SK-N-SH (cell line): ENCODE measurements at places on chromosomes 4 and X.

- no peak for DNase-seq
Observed at GRCh38 chr4:79650217-79650616, 242.2 kb upstream of the GK2 start.

- no peak for DNase-seq
Observed at GRCh38 chr4:139668036-139668435, 2.4 kb downstream of the MGST2 start.

DNA sequence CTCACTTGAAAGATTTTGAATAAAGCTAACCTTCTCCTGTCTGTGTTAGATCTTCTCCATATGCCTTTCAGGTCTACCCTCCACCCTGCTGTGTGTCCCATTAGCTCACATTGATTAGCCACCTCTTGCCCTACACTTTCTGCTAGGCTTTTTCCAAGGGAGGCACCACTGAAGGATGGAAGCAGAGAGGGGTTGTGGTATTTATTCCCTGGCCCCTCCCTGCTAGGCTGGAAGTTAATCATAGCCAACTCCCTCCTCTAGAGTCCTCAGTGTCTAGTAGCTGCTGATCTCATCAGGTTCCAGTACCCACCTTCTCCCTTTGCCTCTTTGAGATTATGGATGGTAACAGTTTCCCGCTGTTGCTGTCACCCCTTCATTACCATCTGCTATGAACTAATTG is 8.9 kb upstream of the SMIM43 start:
- DNase-seq, result no peak

GRCh38 chr4:125010796-125011503 is 298.4 kb upstream of the ANKRD50 start:
- DNase-seq, result no peak

GRCh38 chrX:96379951-96380350 is 304.7 kb upstream of the DIAPH2 start:
- no peak for DNase-seq

GRCh38 chrX:119870626-119871131 is 854 bp downstream of the RNF113A start:
- DNase-seq, result peak; percentile 26

- no peak for DNase-seq
Observed at GRCh38 chrX:103170216-103170615, 44.7 kb upstream of the BEX4 start.

DNA sequence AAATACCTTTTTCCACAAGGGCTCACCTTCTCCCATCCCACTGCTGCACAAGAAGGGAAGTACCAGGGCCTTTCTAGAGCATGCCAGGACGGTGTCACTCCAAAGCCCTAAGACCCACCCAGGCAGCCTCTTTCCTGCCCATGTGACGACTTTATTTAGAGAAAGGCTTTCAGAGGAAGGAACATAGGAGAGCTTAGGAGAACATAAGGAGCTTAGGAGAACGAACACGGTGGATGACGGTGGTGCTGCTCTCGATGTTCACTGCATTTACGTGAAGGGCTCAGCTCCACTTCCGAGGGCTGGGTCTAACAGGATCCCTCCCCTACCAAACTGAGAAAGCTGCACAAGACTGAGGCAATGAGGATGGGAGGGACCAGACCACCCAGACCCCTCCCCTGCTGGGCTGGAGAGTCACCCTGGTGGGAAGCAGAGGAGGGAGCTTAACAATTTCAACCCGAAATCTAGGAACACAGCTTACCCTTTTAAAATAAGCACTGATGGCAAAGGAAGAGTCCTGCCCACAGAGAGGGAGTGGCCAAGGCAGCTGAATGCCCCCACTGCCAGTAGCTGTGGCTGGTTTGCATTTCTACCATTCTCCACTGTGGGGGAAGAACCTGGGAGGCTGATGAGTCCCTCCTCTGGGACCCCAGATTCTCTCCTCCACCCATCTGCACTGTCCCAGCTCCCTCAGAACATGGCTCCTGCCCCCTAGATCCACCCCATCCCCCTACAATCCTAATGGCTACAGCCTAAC is 29.8 kb downstream of the ZFYVE28 start:
- DNase-seq, result no peak

- no peak for DNase-seq
Observed at GRCh38 chr4:188941524-188942119, 802.4 kb downstream of the TRIML1 start.

- DNase-seq, result peak; percentile 57
Observed at GRCh38 chr4:151409470-151410313, 716 bp downstream of the FHIP1A start.

GRCh38 chr4:174211622-174212044 is 71.8 kb downstream of the FBXO8 start:
- no peak for DNase-seq
